Upper lobe of right lung (tissue), 1 donor: ENCODE measurements at places on chromosomes 1 and 21.

- DNase-seq = no peak
These were observed 214.9 kb downstream of the HLX start for GRCh38 chr1:221093903-221094791.

DNA sequence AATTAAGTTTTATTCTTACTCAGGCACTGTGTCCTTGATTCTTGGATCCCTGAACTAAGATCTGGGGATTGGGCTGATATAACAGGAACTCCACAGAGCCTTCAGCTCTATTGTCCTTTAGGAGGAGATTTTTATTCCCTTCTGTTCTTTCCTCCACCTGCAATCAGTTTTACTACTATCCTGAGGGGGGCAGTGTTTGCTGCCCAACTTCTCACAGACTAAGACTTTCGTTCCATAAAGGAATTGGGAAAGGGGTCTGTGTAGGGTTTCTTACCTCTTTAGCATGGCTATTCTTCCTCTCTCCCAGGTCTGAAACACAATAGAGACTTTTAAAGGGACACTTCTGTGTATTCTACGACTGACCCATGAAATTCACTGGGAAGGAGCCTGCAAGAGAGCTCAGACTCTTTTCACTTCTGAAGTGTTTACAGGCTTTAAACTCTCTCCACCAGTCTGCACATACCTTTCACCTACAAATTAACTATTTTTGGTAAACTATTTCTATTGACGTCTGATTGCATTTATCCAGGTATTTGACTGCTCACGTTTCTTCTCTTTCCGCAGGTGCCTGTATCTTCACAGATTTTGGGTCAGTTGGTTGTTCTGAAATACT, 103.3 kb upstream of the DEPDC1 start:
- DNase-seq = no peak

- DNase-seq = no peak
These were observed 4.1 kb upstream of the NBL1 start for GRCh38 chr1:19639999-19640362.

DNA sequence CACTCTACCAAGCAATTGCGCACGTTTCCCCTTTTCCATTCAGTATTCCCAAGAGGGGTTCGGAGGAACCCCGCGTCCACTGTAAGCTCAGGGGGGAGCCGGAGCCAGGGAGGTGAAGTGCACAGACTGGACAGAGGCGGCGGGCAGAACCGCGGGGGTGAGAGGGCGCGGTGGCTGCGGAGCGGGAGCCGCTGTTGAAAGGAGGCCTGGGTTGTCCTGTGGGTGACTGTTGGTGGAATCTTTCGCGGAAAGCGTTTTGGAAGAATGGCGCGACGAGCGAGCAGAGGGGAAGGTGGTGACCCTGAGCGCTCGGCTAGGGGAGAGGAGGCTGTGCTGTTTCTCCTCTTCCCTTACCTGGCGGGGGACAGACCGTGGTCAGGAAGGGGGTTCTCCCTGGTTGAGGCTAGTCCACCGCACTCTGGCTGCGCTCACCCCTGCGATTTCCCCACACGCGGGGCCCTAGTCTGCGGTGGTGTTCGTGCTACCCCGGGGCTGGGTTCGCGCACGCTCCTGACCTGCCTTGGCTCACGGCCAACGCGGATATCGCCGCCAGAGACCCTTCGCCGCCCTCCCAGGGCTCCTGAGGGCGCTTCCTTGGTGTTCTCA, 92.8 kb downstream of the PRKAB2 start:
- no peak for DNase-seq

DNA sequence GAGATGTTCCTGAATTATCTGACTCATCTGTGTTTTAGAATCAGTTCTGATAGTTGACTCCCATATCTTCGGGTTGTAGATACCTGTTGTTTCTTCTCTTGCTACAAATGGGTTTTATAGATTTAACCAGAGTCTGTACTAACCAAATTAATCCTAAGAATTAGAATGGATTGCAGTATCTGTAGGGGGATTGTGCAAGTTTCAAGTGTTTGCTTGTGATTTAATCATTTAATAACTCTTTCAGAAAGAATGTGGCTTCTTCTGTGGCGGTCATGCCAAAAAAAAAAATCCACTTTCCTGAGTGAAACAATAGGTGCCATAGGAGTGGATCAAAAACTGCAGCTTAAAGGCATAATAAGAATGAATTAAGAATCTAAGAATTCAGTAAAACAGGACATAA, 9.4 kb downstream of the IPO9 start:
- no peak for DNase-seq

- no peak for DNase-seq
These were observed 61.7 kb downstream of the KCNN3 start for GRCh38 chr1:154808261-154808908.

DNA sequence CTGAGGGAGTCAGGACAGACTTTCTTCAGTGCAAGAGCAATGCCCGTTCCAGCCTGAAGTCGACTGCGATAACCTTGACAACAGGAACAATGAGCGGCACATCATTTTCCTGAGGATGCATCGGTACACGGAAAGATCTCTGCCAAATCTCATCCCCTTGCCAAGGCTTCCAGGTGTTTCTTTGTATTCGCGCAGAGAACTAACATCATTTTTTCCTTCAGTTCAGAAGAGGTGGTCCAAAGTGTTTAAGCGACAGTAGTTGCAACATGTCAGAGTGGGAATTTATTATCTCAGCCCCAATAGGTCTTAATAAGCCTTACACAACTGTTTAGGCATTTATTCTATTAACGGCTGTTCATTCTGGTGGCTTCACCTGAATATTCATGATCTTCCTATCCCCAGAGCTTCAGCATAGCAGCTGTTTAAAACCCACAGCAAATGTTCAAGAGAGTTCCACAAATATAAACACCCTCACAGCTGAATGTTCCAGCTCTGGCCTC, 129.7 kb upstream of the NFIA start:
- DNase-seq = no peak

GRCh38 chr1:241802863-241803262, 45.1 kb upstream of the EXO1 start:
- DNase-seq = no peak

- no peak for DNase-seq
These were observed 34.0 kb downstream of the EPRS1 start for GRCh38 chr1:220012259-220012658.

GRCh38 chr21:42799516-42799915, 79.8 kb downstream of the WDR4 start:
- no peak for DNase-seq

DNA sequence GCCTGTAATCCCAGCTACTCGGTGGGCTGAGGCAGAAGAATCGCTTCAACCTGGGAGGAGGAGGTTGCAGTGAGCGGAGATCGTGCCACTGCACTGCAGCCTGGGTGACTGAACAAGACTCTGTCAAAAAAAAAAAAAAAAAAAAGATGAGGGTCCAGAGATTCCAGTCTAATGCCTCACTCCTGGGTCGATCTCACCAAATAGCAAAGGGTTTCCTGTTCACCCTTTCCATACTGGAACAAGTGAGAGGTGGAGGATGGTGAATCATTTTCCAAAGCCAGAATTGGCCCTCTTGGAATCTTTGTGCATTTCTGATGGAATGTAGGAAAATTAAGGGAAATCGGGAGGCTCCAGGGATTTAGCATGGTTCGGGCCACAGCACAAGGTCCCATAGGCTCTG, 58.1 kb upstream of the ZNF648 start:
- no peak for DNase-seq

DNA sequence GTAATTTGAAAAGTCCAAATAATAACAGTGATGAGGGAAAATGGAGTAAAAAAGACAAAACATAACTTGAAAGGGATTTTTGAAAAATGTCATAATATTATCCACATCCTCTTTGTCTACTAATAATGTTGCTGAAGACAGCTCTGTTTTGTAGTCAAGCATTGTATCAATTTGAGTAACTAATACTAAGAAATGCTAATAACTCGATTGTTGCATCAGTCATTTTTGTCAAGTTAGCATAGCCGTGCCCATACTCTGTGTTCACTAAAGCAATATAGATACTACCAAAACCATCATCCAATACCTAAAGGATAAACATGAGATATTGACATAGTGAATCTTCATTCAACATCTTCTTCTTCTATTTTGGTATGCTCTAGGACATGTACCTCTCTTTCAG, 17.3 kb downstream of the PDC start:
- no peak for DNase-seq

DNA sequence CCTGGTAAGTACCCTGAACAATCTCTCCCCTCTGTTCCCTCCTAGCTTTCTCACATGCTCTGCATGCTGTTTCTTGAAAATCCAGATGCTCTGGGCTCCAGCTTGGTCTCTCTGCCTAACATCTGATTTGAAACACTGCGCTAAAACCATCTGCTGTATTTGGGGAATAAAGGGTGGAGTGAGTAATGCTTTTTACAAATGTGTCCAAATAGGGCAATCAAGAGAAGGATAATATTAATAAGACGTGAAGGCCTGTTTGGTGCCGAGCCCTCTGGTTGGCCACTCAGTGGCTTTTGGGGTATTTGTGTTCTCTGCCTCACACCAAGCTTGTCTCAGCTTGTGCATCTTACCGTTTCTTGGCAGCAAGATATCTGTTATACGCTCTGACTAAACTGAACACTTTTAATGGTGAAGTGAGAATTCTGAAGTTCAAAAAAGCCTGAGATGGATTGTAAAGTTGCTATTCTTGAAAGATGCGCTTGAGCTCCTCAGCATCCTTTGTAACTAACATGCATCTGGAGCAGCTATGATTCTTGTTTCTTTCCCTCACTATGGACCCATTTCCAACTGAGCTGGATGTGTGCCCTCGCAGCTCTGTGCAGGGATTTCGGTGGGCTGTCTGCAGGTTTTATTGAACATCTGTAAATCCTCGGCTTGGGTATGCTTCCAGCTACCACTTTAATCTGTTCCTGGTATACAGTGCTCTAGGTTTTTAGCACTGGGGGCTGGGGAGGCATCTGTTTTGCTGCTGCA, 269.4 kb downstream of the RWDD3 start:
- DNase-seq = no peak

DNA sequence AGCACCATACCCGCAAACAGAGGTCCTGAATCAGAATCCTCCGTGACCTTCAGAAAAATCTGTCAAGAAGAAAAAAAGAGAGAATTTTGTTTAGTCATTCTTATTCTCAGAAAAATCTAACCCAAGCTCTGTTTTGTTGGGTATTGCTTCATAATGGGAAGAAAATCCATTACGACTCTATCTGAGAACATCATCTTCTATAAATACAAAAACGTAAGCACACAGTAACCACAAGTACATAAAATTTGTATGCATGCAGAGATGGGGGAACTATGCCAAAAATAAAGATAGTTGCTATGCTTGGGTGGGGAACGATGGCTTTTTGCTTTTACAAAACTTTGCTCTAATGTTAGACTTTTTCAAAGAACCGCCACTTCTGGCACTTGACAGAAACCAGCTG, 84.2 kb downstream of the ABCA4 start:
- DNase-seq = no peak

DNA sequence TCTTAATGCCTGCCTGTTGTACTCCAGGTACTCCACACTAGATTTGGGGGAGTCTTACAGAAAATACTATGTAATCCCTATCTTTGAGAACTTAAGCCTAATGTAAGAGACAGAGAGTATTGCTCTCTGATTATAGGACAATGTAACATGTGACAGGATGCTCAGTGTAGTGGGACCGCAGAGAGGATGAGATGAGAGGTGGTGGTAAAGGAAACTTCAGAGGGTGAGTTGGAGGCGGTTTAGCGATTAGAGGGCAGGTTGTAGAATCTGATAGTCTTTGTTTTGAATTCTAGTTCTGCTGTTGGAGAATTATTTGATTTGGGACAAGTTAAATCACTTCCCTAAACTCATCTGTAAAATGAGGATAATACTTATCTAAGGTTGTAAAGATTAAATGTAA, 5.4 kb downstream of the SOAT1 start:
- no peak for DNase-seq

GRCh38 chr1:223444411-223444810, 51.2 kb downstream of the CCDC185 start:
- DNase-seq = no peak

DNA sequence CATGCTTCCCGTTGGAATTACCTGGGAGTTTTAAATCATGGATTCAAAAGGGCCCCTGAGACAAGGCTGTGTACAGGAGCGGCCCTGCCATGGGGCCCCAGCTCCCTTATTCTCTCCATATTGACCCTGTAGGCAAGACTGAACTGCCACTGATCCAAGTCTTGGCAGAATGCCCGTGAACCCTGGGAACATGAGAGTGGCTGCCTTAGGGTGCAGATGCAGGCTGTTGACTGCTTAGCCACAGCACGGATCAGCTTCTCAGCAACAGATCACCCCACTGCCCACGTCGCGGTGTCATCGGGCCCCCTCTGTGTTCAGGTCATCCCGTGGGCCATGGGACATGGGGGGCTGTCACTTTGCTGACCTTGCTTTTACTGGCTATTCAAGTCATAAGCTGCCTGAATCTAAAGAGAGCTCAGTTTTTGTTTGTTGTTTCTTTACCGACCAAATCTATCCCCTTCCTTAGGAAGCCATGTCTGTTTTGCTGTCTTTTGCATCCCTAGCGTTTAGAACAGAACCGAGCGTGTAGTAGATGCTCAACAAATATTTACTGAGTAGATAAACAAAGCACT, 83.4 kb downstream of the MATN1 start:
- peak; percentile 18 for DNase-seq

GRCh38 chr1:64979358-64979757, 13.0 kb upstream of the JAK1 start:
- DNase-seq = no peak

DNA sequence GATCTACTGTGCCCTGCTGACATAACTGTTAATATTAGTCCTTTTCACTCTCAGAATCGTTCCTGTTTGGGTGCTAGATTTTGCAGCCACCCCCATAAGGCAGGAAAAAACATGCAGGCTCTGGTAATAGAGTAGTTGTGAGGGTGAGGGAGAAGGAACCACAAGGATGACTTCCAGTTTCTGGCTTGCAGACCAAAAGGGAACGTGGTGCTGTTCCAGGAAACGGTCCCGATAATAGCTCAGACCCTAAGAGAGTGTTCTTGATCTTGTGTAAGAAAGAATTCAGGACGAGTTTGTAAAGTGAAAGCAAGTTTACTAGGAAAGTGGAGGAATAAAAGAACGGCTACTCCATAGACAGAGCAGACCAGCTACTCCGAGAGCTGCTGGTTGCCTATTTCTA, 50.7 kb upstream of the RHOU start:
- DNase-seq = no peak

- DNase-seq = no peak
These were observed 22.9 kb downstream of the S1PR1 start for GRCh38 chr1:101259744-101260148.

- no peak for DNase-seq
These were observed 10.2 kb downstream of the COQ8A start for GRCh38 chr1:226950316-226950715.

DNA sequence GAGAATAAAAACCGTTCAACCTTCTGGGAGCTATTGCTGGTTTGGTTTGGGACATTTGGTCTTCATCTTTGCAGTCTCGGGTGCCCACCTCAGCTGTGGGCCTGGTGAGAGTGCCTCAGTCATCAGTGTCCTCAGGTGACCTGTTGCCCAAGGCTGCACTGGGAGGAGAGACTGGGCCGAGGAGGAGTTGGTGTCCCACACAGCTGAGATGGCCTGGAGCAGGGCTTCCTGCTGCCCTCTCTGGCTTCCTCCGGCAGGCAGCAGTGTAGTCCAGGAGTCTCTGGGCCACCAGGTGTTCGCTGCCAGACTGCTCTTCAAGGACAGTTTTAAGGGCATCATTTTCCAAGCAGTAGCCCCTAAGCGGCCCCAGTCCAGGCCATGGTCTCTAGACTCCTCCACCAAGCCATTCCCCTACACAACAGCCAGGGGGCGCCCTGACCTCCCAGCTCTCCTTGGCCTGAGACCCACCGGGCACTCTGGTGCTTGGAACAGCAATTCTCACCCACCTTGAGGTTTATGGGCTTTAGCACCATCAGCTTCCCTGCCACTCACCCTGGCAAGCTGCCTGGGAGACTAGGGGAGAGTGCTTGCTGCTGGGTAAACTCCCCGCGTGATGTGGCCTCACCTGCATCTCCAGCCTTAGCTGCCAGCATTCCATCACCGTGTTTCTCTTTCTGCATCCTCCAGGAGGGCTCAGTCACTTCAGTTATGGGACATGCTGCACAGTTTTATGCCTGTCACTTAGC, 9.1 kb upstream of the SYTL1 start:
- DNase-seq = no peak
